T-cell (primary cell): ENCODE measurements at places on chromosomes 11 and 22.

DNA sequence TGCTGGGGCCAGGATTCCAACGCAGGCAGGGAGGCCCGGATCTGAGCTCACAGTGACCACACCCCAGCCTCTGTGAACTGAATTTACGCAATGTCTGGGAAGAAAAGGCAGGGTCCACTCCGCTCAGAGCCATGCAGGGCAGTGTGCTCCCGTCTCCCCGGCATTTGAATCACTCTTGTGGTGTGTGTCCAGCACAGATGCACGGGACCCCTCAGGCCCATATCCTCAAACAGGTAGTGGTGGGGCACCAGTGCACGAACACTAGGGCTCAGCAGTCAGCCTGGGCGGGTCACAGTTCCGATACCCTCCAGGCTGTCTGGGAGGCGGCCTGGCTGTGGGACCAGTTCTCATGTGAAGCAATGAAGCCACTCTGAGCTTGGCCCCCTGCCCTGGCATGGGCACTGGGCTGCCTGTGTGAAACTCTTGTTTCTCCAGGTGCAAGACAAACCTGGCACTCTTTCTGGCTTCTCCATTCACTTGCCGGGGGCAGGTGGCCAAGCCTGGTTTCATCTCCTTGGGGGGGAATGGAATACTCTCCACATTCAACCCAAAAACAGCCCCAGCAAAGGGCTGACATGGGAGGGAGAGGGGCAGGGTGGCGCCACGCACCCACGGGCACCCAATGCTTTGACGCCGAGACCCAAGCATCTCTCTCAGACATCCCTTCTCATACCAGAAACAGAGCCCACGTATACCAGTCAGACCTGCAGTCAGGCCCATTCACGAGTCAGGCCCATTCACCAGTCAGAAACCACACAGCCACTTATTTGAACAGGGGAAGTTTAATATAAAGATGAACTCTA lies 14.3 kb downstream of the DHCR7 start:
- DNase-seq: no peak

- no peak for DNase-seq
Measured at GRCh38 chr22:44120314-44120704, 60.4 kb upstream of the PARVG start.

DNA sequence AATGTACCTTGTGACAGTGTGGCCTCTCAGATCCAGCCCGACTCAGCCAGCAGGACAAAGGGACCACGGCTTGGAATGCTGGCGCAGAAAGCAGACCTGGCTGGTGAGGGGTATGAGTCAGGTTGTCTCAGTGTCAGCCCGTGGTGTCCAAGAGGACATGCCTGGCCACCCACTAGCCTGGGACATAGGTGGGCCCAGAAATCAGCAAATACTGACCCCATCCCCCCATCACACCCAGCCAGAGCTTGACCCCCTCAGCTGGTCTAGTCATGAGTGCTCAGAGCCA lies 4.5 kb downstream of the BANF1 start:
- no peak for DNase-seq

DNA sequence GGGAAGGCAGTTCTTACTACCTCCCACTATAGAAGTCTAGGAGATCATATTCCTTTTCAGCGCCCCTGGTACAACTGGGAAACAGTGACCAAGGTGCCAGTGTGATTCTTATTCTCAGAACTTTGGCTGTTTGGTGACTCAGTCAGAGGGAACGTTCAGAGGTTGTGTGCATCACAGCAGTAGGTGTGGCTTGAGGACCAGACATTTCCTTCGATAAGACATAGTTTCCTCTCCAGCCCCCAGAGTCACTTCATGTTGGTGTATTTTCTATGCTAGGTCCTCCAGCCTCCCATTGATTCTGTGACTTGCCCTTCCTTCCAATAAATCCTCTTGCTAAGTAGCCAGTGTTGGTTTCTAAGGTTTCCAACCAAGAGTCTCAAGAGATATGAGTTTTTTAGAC lies 171.9 kb upstream of the MPPED2 start:
- DNase-seq: no peak

GRCh38 chr11:68551223-68551622 lies 90.7 kb downstream of the PPP6R3 start:
- DNase-seq: no peak

- no peak for DNase-seq
Measured at GRCh38 chr11:134409552-134410429, 2.3 kb downstream of the B3GAT1 start.

DNA sequence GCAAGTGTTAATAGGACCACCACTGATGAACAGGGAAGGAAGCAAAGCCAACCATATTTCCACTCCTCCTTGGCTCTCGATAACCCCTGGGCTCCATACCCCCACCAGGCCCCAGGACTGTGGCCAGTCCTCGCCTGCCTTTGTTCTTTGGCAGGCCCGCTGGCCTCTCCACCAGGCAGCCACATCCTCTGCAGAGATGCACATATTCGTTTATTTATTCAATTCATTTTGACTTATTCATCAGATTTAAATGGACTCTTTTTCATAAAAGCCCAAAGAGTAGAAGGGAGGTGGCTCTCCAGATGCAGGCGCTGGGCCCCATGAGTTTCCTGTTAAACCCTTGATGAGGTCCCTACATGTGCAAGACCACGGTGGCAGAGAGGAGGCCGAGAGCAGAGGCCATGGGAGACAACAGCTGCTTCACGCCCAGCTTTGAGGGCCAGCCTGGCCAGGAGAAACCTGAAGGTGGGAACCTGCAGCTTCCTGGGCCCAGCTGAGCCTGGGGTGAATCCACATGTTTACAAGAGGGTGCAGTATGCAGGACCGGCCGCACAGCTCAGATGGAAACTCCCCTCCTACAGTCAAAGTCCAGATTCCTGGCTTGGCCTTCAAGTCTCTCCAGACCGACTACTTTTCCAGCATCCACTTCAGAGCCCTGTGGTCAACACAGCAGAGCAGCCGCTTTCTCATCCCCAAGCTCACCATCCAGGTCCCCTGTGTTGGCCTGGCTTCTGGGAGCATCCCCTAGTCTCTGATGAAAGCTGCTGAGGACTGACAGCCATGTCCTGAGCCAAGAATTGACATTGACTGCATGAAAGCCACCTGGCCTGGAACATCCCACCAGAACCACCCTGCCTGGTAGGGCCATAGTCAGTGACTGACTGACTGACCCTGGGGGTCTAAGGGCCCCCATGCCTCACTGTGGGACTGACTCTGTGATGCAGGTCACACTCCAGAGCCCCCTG lies 39.7 kb upstream of the CCND1 start:
- no peak for DNase-seq

GRCh38 chr11:1948389-1948788 lies 1.3 kb downstream of the MRPL23 start:
- DNase-seq: no peak

DNA sequence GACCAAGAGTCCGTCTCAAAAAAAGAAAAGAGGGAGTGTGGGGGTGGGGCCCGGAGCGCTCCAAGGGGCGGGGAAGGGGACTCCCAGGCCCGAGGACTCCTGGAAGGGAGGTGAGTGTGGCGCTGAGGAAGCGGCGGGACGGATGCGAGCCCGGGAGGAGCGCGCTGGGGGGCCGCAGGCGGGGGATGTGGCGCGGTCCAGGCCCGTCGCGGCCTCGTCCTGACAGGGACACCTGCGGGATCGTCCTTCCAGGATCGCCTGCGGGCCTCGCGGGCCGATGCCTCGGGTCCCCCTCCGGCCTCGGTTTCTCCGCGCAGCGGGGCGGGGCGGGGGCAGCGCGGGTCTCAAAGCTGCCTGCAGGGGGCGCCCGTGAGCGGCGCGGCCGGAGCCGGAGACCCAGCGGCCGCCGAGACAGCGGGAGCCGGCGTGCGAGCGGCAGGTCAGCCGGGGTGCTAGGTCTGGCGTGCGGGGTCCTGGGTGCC lies 3.8 kb upstream of the ADORA2A start:
- DNase-seq: peak; percentile 45

DNA sequence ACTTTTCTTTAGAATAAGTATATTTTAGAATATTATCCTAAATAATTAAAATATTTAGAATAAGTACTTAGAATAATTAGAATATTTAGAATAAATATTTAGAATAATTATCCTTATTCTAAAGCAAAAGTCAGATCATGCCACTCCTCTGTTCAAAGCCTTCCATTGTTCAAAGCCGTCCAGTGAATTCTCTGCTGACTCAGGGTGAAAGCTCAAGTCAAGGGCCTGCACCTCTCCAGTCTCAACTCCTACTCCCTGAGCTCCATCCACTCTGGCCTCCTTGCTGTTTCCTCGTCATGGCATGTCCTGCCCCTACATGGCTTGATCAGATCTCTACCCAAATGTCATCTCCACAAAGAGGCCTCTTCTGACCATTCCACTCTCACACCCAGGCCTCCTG lies 30.0 kb downstream of the PLEKHA7 start:
- no peak for DNase-seq

DNA sequence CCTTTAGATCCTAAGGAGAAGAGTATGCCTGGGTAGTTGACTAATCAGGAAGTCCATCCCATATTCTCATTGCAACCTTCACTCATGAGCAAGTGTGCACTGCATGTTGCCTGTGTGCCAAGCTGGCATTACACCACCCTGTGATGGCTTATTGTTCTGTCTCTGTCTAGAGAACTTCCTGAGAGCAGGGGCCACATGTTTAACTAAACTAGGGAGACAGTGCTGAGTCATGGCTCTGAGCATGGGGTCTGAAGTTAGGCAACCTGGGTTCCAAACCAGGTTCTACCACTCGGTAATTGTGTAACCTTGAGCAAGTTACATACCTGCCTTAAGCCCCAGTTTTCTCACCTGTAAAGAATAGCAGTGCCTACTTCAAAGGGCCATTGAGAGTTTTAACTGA lies 39.6 kb downstream of the CSNK2A3 start:
- no peak for DNase-seq

DNA sequence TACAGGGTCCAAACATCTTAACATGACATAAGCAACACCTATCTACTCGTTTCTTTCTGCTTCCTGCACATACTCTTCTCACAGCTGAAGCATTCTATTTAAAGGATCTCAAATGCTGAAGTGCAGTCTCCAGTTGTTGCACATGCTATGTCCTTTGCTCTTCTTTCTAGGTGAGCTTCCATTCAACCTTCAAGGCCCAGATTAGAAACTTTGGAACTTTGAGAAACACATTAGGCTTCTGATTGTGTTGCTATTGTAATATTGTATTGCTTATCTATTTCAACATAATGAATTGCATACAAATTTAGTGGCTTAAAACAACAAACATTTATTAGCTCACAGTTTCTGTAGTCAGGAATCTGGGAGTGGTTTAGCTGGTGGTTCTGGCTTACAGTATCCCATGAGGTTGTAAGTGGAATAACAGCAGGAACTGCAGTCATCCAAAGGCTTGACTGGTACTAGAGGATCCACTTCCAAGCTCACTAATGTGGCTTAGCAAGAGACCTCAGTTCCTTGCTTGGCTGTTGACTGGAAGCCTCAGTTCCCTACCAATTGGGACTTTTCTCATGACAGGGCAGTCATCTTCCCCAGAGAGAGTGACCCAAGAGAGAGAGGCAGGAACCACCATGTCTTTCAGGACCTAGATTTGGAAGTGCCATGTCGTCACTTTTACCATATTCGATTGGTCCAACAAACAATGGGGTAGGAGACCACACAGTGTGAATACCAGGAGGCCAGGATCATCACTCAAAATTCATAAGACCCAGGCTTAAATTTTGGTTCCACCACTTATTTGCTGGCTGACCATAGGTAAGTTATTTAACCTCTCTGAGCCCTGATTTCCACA lies 27.2 kb upstream of the RASSF10 start:
- DNase-seq: no peak

DNA sequence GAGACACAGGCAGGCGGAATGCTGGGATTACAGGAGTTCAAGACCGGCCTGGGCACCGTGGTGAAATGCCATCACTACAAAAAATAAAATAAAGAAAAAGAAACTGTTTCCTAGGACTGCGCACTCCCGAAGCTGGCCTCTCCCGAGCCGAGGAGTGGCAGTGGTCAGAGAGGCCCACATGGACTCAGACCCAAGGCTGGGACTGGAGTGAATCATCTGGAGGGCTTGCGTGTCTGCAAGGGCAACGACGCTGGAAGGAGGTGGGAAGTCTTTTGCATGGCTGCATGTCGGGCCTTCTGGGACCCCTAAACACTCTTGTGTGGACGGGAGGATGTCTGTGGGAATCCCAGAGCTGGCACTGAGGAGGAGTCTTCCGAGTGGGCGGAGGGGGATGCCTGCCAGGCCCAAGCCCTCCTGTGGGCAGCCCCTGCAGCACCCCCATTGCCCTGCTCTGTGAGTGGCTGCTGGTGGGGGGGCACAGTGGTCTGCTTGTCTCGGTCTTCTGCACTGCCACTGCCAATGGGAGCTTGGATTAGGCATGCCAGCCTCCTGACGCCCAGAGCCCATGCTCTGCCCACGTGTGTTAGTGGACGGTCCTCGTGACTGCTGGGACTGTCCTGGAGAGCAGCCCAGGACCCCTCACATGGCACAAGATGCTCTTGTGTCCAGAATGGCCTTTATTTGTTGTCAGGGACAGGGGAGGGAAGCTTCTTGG lies 1.8 kb upstream of the AP2A2 start:
- no peak for DNase-seq

DNA sequence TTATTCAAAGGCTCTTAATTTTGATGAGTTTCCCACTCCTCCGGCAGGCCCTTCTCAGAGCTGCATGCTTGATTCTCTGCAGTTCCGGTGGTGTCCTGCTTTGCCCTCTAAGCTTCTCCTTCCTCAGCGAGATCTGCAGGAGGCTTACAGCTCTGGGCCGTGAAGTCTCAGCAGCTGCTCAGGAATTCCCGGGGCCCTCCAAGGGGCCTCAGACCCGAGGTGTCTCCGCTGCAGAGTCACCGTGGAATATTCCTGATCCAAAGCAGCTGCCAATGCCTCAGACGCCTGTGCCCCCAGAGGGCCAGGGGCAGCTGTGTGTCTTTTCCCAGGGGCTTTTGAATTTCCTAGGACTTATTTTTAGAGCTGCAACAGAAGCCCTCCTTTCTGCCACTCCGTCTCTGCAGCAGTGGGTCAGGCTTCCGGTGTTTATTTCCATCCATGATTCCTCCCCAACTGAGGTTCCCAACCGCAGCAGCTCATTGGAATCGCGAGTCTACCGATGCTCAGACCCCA lies 37.2 kb downstream of the RPS6KA4 start:
- no peak for DNase-seq

GRCh38 chr11:126265811-126266210 lies 2.9 kb downstream of the SRPRA start:
- no peak for DNase-seq

DNA sequence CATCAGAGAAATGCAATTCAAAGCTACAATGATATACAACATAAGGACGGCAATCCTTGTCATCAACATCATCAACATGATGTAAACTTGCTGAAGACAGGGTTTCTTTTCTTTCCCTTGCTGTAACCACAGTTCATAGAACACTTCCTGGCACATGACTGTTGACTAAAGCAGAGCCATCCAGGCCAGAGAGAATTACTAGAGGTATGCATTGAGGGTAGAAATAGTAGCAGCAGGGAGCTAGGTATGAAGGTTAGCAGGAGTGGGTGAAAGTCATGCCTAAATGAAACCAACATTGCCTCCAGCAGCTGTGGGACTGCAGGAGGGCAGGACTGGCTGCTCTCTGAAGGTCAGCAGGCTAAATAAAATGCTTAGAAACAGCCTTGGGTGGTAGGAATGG lies 103.7 kb downstream of the LRRC32 start:
- no peak for DNase-seq

DNA sequence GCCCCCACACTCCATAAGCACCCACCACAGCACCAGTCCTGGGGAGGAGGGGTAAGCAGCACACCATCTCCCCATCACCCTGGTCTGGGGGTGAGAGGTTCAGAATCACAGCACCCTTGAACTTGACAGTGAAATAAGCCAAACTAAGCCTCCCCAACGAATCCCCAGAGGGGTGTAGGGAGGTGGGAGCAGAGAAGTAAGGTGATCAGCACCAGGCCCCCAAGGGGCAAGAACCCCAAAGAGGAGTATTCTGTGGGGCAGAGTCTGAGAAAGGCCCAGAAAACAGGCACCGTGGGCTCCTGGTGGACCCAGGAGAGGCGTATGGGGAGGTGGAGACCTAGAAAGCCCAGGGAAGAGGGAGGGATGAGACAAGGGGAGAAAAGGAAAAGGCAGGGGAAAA lies 30.9 kb downstream of the ARAP1 start:
- no peak for DNase-seq
